Stimulated activated naive B cell treated with anti-CD40 and anti-IgM and Interleukin-4, amounts not matched to agents 10 μg/mL and 1 μg/mL and 100 μg/mL, for 72 hours (primary cell): ENCODE measurements at places on chromosomes 11 and 22.
A peak's percentile ranks its signal among the peaks of the same experiment; 100 is the strongest.

DNA sequence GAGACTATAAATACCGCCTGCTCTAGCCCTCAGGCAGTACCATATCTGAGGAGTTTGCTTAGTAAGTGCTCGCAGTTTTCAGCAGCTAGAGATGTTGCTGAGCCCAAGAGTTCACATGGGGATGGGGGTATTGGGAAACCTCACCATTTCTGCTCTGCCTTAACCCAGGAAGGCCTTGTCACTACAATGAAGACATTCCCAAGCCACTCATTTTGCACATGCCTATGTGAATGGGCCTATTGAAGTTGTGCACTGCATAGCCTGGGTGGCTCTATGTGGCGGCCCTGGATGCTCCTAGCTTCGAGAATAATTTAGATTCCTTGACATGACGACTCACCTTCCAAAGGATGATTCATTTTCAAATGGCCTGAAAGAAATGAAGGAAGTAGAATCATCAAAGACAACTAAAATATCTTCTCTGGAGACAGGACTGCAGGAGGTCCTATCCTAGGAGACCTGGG, 163.4 kb downstream of the ADAMTS15 start:
- H3K27me3 ChIP-seq, result no peaks in the 10 kb centered on the region
- H3K36me3 ChIP-seq, result no peaks in the 10 kb centered on the region
- no peak overlapping the region for H3K27ac ChIP-seq

DNA sequence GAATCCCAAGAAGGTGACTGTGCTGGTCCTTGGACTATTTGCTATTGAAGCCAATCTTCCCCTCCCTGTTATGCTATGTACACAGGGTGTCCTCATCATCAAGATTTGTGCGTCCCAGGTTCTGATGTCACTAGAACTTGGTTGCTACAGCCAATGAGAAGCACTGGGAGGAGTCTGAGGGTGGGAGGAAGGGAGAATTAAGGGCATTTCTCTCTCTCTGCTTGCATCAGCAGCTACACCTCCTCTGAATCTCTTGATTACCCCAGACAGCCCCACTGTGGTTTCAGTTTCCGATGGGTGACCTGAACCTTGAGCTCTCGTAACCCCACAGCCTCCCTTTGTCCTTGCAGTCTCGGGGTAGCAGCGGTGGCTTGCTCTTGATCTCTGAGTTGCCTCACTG, 212.4 kb upstream of the SESN3 start:
- no peaks in the 10 kb centered on the region for H3K36me3 ChIP-seq
- no peaks in the 10 kb centered on the region for H3K4me1 ChIP-seq
- H3K27ac ChIP-seq, result no peak overlapping the region

GRCh38 chr22:48210198-48210580, 1447.7 kb downstream of the TBC1D22A start:
- H3K27me3 ChIP-seq, result peaks cover 42% of the 10 kb centered on the region
- no peak overlapping the region for H3K4me3 ChIP-seq
- H3K27ac ChIP-seq, result no peak overlapping the region
- no peak for DNase-seq

DNA sequence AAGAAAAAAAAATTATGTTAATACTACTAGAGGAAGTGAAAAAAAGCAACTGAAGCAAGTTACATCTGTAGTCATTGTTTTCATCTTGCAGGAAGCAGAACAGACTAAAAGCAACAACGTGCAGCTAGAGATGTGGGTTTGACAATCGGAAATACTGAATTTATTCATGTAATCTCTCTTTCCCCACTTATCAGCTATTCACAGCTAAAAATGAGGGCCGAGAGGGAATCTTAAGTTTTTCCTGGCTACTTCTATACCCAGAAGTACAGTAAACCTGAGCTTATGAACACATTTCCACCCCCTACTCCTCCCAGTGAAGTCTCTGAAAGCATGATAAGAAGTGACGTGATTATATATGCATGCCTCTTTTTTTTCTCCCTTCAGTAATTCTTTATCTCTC, 116.5 kb downstream of the SPON1 start:
- peaks cover 22% of the 10 kb centered on the region for H3K4me1 ChIP-seq
- peak overlapping the region; percentile 65 for H3K4me3 ChIP-seq
- H3K36me3 ChIP-seq, result no peaks in the 10 kb centered on the region
- no peak for DNase-seq

DNA sequence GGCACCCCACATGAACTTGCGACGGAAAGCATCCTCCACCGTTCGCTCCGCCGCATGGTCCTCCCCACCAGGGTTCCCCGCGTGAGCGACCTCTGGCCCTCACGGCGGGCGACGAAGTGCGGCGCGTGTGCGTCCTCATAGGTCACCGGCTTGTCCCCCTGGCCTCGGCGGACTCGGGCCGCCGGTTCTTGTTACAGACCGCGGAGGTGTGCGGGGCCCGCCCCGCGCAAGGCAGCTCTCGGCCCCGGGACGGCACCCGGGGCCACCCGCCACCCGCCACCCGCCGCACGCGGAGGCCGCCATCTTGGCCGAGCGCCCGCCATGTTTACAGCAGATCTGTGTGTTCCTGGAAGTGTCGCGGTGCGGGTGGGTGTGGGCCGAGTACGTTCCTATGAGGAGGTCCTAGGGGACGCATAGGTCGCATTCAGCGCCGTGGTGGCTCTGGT, 3.5 kb upstream of the IFITM2 start:
- peaks cover 8% of the 10 kb centered on the region for H3K27me3 ChIP-seq
- peaks cover 41% of the 10 kb centered on the region for H3K4me1 ChIP-seq
- no peaks in the 10 kb centered on the region for H3K36me3 ChIP-seq
- no peak overlapping the region for H3K27ac ChIP-seq
- DNase-seq, result no peak

DNA sequence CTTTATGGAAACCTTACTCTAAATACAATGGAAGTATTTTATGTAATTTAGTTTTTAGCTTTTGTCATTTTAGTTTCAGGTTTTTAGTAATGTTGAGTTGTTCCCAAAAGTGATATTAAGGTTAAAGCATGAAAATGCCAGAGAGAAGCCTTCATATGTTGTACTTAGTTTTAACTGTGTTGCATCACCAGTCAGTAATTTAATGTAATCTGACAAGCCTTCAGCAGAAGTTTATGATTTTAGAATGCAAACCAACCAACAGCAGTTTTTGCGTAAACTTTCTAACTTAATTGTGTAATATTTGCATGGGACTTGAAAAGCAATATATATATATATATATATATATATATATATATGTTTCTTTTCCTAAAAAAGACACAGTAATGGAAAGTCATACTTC, 110.6 kb downstream of the MSANTD4 start:
- no peak for DNase-seq
- H3K36me3 ChIP-seq, result no peaks in the 10 kb centered on the region
- no peaks in the 10 kb centered on the region for H3K27me3 ChIP-seq
- no peak overlapping the region for H3K27ac ChIP-seq
- H3K4me1 ChIP-seq, result no peaks in the 10 kb centered on the region

DNA sequence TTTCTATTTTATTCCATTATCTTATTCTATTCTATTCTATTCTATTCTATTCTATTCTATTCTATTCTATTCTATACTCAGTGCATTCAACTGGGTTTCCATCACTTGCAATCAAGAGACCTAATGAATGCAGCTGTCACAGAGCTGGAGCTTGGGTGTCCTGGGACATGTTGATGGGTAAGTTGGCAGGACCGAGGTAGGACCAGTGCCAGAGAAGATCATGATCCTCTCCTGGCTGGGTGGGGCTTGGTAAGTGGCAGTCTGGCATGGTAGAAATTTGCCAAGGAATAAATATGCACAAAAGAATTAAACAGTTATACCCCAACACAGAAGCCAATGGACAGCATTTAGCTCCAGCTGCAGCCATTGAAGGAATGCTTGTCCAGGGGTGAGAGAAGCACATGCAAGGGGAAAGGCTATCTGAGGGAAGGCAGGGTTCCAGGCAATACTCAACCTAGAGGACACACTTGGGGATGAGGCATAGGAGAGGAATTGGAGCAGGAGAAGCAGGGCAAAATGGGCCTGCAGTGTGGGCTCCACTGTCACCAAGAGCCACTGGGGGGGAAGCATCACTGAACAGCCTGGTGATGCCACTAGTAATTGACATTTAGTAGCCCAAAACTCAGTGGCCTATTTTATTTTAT, 97.0 kb upstream of the CD82 start:
- H3K4me1 ChIP-seq, result no peaks in the 10 kb centered on the region
- no peak for DNase-seq
- peaks cover 18% of the 10 kb centered on the region for H3K27me3 ChIP-seq
- no peak overlapping the region for H3K27ac ChIP-seq
- no peak overlapping the region for H3K4me3 ChIP-seq

DNA sequence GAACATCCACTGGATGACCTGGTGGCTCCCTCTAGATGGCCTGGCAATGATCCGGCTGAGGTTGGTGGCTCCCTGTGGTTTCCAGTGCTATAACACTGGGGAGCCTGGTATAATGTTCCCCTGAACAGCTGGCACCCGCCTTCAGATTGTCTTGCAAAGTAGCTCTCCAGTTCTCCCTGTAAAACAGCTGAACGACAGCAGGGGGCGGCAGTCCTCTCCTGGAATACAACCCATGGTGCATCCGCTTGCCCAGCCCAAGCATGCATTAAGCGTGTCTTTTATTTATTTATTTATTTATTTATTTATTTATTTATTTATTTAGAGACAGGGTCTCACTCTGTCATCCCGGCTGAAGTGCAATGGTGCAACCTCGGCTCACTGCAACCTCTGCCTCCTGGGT, 258.9 kb downstream of the BUD13 start:
- H3K4me3 ChIP-seq, result no peak overlapping the region
- H3K27ac ChIP-seq, result no peak overlapping the region
- DNase-seq, result no peak
- no peaks in the 10 kb centered on the region for H3K36me3 ChIP-seq
- H3K4me1 ChIP-seq, result no peaks in the 10 kb centered on the region
- H3K27me3 ChIP-seq, result peaks cover 34% of the 10 kb centered on the region

DNA sequence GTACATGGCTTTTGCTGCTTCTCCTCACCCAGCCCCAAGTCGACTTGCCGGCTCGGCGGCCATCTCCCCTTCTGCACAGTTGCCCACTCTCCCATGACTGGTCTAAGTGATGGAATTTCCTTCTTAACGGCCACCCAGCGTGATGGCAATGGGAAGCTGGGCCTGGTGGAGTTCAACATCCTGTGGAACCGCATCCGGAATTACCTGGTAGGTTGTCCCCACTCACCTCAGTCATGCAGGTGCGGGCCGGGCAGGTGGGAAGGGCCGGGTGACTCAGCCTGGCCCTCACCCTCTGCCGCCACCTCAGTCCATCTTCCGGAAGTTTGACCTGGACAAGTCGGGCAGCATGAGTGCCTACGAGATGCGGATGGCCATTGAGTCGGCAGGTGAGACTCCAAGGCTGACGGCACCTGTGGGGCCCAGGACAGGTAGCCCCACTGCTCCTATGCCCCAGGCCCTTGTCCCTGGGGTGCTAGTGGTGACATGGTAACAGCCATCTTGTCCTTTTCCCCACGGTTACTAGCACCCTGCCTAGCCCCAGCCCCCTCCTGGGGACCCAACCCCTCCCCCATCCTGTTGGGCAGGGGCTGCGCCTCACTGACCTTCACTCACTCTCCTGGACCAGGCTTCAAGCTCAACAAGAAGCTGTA, 28.1 kb downstream of the CAPN1 start:
- H3K4me3 ChIP-seq, result no peak overlapping the region
- no peak for DNase-seq
- peaks cover 17% of the 10 kb centered on the region for H3K4me1 ChIP-seq
- no peaks in the 10 kb centered on the region for H3K27me3 ChIP-seq

DNA sequence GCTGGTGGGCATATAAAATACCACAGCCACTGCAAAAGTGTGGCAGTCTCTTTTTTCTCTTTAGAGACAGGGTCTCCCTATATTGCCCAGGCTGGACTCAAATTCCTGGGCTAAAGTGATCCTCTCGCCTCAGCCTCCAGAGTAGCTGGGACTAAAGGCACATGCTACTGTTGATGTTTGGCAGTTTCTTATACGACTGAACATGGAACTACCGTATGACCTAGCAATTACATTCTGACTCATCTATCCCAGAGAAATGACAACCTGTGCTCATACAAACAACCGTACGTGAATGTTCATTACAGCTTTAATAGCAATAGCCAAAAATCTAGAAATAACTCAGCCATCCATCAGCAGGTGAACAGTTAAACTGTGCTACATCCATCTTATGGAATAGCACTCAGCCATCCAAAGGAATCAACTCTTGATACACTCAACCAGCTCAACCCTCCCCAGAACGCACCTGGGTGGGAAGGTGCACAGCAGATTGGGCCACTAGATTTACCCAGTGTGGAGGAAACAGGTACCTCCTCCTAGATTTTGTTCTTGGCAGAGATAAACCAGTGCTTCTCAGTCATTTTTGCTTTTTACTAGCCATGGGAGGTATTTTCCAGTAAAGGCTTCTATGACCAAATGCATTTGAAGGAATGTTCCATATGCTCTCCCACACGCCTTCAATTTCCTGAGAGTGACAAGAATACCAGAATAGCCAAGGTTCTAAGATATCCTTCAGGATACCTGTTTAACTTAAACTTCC, 130.5 kb downstream of the MED15 start:
- peaks cover 25% of the 10 kb centered on the region for H3K27me3 ChIP-seq
- no peaks in the 10 kb centered on the region for H3K36me3 ChIP-seq
- no peak overlapping the region for H3K27ac ChIP-seq
- no peak overlapping the region for H3K4me3 ChIP-seq
- H3K4me1 ChIP-seq, result no peaks in the 10 kb centered on the region
- no peak for DNase-seq

GRCh38 chr11:11931461-11932055, 76.9 kb downstream of the DKK3 start:
- H3K27me3 ChIP-seq, result no peaks in the 10 kb centered on the region
- peaks cover 42% of the 10 kb centered on the region for H3K36me3 ChIP-seq
- no peak for DNase-seq

- H3K27ac ChIP-seq, result peak overlapping the region; percentile 93
- peaks cover 80% of the 10 kb centered on the region for H3K4me1 ChIP-seq
- peaks cover 2% of the 10 kb centered on the region for H3K36me3 ChIP-seq
- H3K27me3 ChIP-seq, result no peaks in the 10 kb centered on the region
- peak overlapping the region; percentile 71 for H3K4me3 ChIP-seq
Measured at GRCh38 chr22:23220485-23221350, 40.4 kb downstream of the BCR start.

- H3K4me3 ChIP-seq, result peak overlapping the region; percentile 88
- peak overlapping the region; percentile 97 for H3K27ac ChIP-seq
- H3K4me1 ChIP-seq, result peaks cover 73% of the 10 kb centered on the region
- DNase-seq, result peak; percentile 74
Measured at GRCh38 chr11:66068923-66069714, 953 bp upstream of the PACS1 start.

GRCh38 chr11:76567261-76567660, 103.3 kb downstream of the LRRC32 start:
- no peak overlapping the region for H3K4me3 ChIP-seq
- H3K27ac ChIP-seq, result no peak overlapping the region
- DNase-seq, result no peak
- peaks cover 1% of the 10 kb centered on the region for H3K27me3 ChIP-seq

DNA sequence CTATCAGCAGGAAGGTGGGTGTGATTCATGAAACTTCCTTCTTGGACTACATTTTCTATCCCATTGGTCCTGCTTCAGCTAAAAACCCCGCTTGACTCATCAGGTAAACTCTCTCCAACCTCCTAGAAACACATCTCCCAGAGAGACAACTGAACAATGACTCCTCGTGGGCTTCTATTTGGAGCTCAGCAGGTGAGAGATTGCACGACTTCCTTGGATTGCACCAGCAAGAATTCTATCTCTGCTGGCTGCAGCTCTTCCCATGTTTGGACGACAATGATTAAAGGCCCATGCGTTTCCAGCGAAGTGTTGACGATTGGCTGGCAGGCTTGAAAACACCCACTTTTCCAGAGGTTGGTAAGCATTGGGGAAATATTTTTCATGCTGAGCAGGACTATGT, 216.1 kb upstream of the NTM start:
- no peaks in the 10 kb centered on the region for H3K4me1 ChIP-seq
- no peaks in the 10 kb centered on the region for H3K27me3 ChIP-seq
- H3K4me3 ChIP-seq, result no peak overlapping the region
